ENCODE measurements at places on chromosomes 11 and 22.

GRCh38 chr11:102497061-102497460 lies 33.5 kb downstream of the MMP7 start:
- no peak for DNase-seq

- no peak for DNase-seq
These were observed 62.9 kb upstream of the BID start for GRCh38 chr22:17836992-17837742.

DNA sequence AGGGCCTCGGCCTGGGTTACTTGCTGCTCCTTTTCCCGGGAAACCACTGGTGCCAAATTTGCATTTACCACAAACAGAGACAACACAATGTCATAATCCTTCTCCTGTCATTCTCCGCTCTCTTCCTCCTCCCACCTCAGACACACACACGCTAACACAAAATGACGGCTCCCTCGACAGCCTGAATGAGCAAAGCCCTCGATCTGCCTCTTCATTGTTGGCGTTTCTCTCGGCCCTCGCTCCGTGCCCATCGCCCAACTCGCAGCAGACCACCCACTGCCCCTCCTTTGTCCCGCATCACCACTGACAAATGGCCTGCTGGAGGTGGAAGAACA lies 12.5 kb upstream of the TCF20 start:
- no peak for DNase-seq

GRCh38 chr11:126484266-126484665 lies 128.8 kb downstream of the ST3GAL4 start:
- no peak for DNase-seq

DNA sequence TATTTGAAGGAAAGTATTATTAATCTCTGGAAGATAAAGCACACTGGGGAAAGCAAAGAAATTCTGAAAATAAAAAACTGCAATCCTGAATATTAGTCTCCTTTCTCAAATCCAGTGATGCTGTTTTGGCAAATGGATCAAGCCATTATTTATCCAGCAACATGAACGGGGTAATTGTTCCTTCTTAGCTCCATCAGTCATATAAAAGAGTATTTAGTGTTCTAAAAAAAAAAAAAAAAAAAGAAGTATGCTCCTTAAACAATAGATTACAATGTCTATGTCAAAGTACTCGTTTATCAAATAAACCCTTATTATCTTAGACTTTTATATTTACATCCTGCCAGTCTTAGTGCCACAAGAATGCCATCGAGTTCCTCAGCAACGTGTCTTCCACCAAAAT lies 1.3 kb downstream of the RDX start:
- DNase-seq: no peak

DNA sequence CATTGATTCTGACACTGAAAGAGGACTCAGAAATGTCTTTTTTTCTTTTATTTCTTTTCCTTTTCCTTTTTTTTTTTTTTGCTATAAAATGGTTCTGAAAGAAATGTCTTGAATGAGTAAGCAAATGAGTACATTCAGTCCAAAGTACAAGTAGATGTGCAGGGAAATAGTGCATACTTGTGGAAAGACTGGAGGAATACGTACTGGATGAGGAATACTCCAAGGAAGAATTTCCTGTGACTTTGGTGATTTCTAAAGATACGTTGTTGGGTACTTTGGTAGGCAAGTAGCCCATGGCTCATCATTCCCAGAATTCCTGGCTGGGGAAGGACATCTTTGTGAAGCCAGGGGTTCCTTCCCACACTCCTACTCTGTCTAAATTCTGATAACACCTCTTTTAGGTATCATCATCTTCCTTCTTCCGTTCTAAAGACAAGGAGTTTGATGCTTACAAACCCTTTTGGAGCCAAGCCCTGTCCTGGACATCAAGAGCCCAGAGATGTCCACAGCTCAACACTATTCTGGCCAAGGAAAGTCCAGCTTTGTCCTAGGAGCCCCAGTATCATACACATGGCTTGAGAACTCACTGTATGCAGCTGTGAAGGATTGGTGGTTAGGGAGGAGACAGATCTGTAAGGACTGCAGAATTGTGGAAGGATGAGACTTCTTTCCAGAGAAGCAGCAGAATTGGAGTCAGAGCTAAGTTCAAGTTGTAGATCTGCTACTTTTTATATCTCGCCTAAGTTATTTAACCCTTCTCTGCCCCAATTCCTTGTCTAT lies 4.8 kb upstream of the NUP98 start:
- no peak for DNase-seq

DNA sequence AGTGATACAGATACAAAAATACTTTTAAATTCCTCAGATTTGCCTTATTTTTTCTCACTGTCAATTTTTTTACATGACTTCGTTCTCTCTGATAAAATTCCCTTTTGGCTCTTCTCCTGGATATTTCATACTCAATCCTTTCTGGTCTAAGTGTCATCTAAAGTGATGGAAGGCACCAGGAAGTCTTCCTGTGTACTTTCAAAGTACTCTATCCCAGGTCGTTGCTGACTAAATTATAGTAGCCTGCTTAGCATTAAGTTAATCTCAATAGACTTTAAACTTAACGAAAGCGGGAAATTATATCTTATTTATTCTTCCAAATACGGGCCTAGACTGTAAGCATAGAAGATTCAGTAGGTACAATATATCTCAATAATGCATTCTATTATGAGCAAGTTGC lies 67.8 kb downstream of the CASP12 start:
- no peak for DNase-seq

GRCh38 chr11:69471729-69472540 lies 9.5 kb upstream of the LINC01488 start:
- DNase-seq: no peak

DNA sequence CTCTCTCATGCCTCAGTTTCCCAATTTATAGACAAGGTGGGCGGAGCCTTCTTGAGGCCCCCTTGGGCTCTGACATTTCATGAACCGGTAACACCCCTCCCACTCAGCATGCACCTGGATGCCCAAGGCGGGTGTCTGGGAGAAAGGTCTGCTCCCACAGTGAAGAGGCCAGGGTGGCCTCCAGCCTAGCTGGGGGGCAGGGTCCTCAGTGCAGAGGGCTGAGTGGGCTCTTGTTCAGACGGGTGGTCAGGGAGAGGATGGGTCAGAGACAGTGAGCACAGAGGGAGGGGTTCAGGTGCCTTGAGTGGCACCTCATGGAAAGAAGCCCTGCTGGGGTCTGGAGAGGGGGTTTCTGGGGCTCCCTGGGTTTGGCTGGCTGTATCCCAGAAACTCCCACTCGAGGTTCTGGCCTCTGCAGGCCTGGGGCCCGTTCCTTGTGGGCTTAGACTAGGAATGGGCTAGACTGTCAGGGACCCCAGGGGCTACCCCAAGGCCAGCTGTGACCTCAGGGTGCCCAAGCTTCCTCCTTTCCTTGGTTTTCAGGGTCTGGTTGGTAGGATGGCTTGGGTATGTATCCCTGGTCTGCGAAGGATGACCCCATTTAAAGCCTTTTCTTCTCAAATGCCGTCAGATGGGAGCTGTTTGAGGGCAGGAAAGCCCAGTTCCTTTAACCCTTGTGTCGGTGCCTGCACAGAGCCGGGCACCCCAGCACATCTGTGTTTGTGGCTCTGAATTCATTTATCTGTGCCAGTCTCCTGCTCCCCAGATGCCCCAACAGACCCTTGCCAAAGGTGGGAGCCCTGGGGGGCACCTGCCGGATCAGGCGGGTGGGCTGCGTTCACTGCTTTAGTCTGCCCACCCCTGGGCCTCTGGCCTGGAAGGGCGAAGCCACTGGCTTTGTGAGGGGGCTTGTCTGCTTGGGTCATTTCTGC lies 1.2 kb downstream of the SYNGR1 start:
- DNase-seq: no peak

DNA sequence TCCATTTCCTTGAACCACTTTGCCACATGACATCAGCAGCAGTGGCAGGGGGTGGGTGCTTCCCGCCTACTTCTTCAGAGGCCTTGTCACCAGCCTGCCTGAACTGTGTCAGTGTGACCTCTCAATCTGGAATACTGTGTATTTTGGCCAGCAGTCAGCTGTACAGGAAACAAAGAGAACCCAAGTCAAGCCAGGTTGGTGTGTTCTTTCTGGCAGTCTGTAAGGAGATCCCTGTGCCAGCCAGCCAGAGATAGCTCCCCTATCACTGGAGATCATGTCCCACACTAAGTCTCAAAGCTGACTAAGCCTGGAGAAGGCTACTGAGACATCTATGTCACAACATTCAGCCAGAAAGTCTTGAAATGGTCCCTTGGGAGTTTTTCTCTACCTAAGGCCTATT lies 142.1 kb downstream of the TRPC6 start:
- DNase-seq: peak; percentile 30

GRCh38 chr11:6607190-6607795 lies 3.7 kb downstream of the ILK start:
- no peak for DNase-seq

- no peak for DNase-seq
These were observed 5.1 kb downstream of the EFEMP2 start for GRCh38 chr11:65867284-65868071.

DNA sequence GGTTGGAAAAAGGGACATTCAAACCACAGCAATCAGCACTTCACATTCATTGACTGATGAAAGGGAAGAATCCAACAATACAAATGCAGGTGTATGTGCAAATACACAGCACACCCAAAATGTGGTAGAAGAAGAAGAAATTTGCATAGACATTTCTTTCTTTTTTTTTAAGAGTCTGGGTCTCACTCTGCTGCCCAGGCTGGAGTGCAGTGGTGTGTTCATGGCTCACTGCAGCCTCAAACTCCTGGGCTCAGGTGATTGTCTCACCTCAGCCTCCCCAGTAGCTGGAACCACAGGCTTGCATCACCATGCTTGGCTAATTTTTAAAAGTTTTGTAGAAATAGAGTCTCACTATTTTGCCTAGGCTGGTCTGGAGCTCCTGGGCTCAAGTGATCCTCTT lies 21.9 kb downstream of the CARS1 start:
- no peak for DNase-seq

- DNase-seq: no peak
These were observed 428.1 kb downstream of the OPCML start for GRCh38 chr11:133104009-133104744.

DNA sequence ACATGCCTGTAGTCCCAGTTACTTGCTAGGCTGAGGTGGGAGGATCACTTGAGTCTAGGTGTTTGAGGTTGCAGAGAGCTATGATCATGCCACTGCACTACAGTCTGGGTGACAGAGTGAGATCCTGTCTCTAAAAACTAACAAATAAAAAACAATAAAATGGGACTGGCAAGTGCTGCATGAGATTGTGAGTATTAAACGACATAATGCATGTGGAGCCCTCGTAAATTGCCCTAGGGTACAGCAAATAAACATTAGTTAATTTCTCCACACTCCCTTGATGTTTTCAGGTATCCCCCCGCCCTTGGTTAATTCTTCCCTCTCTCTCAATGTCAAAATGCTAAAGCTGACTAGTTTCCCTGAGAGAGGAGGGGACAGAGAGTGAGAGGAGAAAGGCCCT lies 4.9 kb upstream of the RHOG start:
- no peak for DNase-seq

DNA sequence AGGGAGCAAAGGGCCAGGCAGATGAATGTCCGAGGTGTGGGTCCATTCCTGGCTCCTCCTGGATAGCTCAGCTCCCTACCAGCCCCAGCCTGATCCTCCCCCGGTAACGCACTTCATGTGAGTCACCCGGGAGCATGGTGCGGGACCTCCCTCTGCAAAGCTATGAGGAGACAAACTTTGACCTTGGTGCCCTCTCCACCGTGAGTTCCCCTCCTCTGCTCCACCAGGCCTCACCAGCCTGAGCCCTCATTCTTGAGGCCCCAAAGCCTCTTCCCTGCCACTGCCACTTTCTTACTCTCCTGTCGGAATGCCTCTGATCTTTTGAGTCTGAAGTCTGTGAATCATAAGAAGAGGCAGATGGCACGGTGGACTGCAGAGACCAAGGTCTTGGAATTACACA lies 37.4 kb upstream of the CD82 start:
- no peak for DNase-seq

- peak; percentile 88 for DNase-seq
These were observed 177.6 kb downstream of the IGLL1 start for GRCh38 chr22:23402275-23403151.

DNA sequence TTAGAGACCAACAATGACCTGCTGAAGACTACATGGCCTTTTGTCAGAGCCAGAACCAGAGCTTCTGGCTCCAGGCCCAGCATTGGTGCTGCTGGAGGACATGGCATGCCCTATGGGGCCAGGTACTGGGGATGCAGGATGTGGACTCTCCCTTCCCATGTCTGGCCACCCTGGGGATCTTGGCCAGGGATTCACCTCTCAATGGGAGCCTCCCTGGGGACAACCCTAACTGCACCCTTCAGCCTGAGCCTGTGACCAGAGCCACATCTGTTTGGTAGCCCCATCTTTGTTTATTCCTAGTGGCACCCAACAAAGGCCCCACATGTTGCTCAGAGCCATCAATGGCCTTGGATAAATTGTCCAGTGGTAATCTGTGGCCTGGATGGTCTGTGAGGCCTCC lies 5.8 kb downstream of the KLHL35 start:
- DNase-seq: no peak
